Naive thymus-derived CD8-positive, alpha-beta T cell (primary cell): ENCODE measurements at places on chromosomes 7 and 10.
A peak's percentile ranks its signal among the peaks of the same experiment; 100 is the strongest.

GRCh38 chr10:48699011-48699627 lies 14.4 kb downstream of the WDFY4 start:
- DNase-seq: no peak

DNA sequence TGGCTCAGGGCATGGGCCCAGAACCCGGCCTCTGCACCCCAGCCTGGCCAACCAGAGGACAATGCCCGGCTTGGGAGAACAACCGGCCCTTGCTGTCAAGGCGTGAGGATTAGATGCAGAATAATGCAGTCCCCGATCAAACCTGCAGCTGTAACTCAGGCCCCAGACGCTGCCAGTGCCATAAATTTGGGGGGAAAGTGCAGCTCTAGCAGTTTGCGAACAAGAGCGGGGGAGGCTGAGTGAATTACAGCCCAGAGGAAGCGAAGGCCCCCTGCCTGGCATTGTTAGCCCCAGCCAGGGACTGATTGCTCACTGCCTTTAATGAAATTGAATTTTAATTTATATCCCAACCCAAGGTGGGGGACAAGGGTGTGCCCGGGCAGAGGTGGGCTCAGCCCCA lies 38.0 kb upstream of the GNA12 start:
- DNase-seq: no peak

- no peak for DNase-seq
These were observed 6.3 kb upstream of the DDIT4 start for GRCh38 chr10:72267381-72267780.

GRCh38 chr10:121503587-121504051 lies 94.6 kb downstream of the FGFR2 start:
- DNase-seq: no peak

- DNase-seq: no peak
These were observed 1.3 kb downstream of the SNCG start for GRCh38 chr10:86959737-86960002.

- no peak for DNase-seq
These were observed 4.8 kb downstream of the ANXA7 start for GRCh38 chr10:73408978-73409521.

- no peak for DNase-seq
These were observed 132.1 kb downstream of the INHBA start for GRCh38 chr7:41570766-41571165.

GRCh38 chr10:25064401-25064800 lies 48.0 kb downstream of the THNSL1 start:
- no peak for DNase-seq

GRCh38 chr10:97428572-97428981 lies 2.6 kb downstream of the PGAM1 start:
- DNase-seq: no peak

- DNase-seq: peak; percentile 75
These were observed 25.4 kb upstream of the PRXL2A start for GRCh38 chr10:80382989-80383388.

- no peak for DNase-seq
These were observed 100.6 kb upstream of the CREB5 start for GRCh38 chr7:28311670-28312069.

DNA sequence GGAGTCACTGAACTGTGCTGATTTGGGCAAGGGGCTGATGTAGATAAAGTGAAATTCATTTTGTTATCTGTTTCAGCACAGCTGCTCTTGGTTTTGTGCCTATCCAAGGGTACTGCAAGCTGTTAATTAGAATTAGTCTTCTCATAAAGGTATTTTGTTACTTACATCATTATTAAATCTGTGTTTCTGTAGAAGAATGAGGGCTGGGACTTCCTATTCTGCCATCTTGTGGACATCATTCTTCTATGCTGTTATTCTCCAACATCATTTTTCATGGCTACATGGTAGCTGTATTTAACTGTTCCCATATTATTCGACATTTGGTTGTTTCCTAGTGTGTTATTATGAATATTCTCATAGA lies 76.2 kb upstream of the CCDC71L start:
- DNase-seq: no peak

- no peak for DNase-seq
These were observed 65.4 kb downstream of the AKAP9 start for GRCh38 chr7:92006046-92006445.

DNA sequence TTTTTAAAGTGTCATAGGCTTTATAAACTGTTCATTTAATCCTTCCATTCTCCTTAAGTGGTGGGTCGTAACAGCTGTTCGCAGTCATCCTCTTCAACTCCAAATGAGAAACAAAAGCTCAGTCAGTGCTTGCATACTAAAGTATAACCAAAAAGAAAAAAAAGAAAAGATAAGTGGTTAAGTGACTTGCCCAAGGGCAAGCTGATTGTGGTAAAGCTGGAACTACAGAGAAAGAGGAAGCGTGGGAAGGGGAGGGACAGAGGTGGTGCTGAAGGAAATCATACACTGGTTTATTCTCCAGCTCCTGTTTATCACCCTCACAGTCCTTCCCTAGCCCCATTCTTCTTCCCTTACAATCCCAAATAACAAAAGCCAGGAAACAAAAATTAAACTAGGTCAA lies 29.6 kb downstream of the IDE start:
- no peak for DNase-seq

DNA sequence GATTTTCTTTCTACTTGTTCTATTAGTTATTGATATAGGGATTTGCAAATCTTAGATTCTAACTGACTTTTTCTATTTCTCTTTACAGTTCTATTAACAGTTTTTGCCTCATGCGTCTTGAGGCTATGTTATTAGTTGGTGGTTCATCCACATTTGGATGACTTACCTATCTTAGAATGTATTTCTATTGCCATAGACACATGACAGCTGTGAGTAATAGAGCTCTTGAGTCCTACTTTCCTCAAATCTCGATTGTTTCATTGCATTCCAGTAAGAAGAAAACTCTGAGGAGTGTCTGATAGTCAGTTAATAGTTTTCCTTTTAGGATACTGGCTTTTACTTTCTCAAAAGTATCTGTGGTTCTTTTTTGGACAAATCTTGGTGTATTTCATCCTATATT lies 241.4 kb upstream of the ZNF32 start:
- DNase-seq: no peak

- DNase-seq: no peak
These were observed 77.5 kb upstream of the CACUL1 start for GRCh38 chr10:118832241-118832651.

GRCh38 chr7:25864511-25864910 lies 287.5 kb upstream of the NFE2L3 start:
- DNase-seq: no peak

DNA sequence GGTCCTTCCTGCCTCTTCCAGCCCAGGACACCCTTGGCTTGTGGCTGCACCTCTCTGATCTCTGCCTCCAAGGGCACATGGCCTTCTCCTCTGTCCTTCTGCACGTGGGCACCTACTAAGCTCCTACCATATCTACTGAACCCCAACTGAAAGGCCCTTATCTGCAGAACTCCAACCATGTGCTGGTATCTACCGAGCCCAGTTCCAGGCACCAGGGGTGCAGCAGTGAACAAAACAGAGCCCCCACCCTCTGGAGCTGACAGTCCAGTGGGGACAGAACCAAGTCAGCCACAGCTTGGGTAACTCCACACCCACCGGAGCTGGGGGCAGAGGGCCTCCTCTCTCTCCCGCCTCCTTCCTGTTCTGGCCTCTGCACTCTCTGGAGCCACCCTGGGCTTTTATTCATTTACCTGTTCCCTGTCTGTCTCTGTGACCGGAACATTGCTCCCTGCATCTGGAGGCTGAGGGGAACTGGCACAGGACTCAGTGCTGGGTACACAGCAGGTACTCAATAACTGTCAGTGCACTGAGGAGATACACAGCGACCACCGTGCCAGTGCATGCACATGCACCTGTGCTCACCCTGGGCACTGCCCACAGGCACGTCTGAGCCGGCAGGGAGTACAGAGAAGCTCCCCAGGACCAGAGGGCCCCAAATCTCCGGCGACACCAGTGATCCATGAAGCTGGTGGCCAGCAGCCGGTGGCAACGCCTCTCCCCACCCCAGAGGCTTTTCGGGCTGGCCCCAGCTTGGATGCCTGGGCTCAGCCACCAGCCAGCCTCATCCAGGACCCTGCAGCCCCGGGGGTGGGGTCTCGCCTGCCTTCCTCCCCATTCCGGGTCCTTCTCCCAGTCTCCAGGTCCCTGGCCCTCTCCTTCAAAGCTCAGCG lies 2.0 kb downstream of the MICALL2 start:
- no peak for DNase-seq

GRCh38 chr10:6995341-6995740 lies 415.3 kb upstream of the PRKCQ start:
- no peak for DNase-seq

DNA sequence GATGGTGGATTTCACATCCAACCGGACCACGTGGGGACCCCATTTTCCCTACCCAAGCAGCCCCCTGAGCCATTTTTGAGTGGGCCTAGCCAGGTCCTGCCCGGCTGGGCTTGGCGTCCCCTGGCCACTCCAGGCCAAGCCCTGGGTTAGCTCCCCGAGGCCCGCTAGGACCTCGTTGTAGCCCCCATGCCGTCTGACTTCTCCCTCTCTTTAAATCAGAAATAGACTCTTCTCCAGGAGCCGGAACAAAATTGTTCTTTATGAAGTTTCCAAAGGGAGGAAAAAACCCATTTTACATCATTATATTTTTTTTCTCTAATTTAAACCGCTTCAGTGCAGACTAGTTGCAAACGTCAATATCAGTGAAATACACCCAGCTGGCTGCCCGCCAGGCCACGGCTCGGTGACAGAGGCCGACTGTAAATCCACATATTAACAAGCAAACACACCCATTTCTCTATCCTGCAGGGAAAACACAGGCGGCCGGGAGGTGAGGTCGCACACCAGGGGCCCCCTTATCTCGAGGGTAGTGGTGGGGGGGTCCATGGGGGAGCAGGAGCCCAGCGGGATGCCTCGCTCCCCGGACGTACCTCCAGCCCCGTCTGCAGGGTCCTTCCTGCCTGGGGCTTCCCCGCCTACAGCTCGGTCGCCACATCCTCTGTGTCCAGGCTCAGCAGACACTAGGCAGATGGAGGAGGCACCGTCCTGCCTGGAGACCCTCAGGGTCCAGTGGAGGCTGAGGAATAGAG lies 72.7 kb downstream of the ELFN1 start:
- DNase-seq: peak; percentile 37
